Stimulated activated CD8-positive, alpha-beta memory T cell treated with anti-CD3 and anti-CD28 coated beads, Interleukin-7, amount 100 ng/mL, for 1 hour (primary cell): ENCODE measurements at places on chromosomes 13 and 19.
A peak's percentile ranks its signal among the peaks of the same experiment; 100 is the strongest.

DNA sequence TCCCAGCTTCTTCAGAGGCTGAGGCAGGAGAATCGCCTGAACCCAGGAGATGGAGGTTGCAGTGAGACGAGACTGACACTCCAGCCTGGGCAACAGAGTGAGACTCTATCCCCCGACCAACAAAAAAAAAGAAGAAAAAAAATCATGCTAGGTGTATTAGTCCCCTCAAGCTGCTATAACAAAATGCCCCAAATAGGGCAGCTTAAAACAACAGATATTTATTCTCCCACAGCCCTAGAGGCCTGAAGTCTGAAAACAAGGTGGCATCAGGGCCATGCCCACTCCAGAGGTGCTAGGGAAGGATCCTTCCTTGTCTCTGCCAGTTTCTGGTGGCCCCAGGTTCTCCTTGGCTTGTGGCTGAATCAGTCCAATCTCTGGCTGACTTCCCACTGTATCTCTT, 8.6 kb upstream of the EHD2 start:
- no peak for DNase-seq

DNA sequence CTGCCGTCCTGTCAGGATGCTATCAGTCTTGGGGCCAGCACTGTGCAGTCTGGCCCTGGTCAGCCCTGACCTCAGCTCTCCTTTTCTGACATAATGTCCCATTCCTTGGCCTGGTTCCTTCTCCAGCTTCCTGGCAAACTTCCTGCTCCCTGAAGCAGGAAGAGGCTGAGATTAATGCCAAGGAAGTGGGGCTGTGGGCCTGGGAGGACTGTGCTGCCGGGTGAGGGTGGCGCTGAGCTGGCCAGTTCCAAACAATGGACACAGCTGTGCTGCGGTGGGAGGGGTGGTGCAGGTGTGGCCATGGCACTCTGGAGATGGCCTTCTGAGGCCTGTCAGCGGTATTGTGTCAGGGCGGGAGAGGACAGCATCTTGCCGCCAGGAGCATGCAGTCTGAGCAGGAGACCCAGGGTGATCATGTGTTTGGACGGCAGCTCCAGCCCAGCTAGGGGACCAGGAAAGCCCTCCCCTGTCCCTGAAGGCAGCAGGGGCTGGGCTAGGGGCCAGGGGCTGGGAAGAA, 30.9 kb downstream of the TUBA3C start:
- no peak for DNase-seq

- no peak for DNase-seq
Measured at GRCh38 chr19:8095354-8095886, 42.9 kb downstream of the CCL25 start.

- no peak for DNase-seq
Measured at GRCh38 chr13:94656766-94657165, 55.1 kb downstream of the GPR180 start.

DNA sequence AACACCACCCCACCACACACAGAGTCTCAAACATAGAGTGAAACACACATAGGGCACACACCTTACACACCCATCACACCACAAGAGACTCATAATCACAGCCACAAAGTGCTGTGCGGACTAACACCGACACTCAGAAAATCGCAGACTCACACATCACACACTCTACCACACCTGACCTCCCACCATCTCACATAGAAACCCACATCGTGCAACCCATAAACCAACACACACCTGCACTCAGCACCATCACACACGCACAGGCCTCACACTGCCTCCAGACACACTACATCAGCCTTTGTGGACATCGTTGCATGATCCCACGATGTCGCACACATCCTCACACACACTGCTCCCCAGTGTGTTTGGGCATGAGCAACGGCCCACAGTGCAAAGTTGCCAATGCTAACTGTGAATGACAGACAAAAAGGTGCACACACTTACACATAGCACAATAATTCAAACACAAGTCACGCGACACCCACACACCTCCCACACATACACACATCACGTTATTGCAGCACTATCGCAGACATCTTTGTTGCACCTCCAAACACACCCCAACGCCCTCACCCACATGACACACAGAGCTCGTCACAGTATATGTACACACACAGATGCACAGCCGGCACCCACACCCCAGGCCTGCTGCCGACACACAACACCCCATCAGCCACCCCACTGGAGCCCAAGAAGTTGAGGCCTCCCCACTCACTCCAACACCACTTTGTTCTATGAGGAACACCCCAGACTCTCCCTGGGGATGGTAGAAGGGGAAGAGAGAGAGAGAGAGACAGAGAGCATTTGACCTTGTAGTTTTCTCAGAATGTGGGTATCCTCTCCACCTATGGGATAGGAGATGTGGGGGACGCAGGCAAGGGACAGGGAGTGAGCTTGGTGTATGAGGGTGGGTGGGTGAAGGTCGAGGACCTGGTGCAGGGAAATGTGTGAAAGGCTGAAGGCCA, 1.2 kb upstream of the ATP1A3 start:
- DNase-seq = no peak

GRCh38 chr19:46610851-46611770, 10.0 kb downstream of the CALM3 start:
- DNase-seq = no peak

DNA sequence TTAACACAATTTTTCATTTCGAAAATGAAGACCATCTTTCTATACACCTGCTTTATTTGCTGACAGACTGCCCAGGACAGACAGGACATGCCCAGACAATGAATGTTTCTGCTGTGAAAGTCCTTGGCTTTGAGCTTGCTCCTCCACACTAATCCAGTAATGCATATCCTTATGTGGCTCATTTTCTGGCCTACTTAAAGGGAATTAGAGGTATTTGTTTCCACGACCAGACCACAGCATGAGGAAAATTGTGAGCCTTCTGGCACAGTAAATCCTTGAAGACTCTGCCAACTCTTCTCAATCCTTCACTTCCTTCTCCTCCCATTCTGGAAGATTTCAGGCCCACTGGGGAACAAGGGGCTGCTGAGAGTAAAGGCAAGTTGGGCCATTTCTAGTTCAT, 25.7 kb downstream of the CCDC70 start:
- no peak for DNase-seq

DNA sequence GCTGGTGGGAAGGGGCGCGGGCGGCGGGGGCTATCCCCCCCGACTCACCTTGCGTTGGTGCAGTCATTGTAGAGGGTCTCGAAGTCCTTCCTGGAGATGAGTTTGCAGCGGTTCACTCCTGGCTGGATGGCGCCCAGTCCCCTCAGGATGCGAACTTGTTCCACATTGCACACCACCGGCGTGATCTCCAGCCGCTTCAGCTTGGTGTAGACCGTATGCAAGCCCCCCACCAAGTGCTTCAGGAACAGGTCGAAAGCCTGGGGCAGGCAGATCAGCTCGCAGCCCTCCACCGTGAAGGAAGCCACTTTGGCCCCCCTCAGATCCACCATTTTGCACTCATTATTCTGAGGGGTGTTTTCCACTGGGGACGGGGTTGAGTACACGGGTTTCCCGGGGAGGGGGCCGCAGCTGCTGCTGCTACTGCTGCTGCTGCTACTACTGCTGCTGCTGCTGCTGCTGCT, 1.1 kb downstream of the DACH1 start:
- no peak for DNase-seq

DNA sequence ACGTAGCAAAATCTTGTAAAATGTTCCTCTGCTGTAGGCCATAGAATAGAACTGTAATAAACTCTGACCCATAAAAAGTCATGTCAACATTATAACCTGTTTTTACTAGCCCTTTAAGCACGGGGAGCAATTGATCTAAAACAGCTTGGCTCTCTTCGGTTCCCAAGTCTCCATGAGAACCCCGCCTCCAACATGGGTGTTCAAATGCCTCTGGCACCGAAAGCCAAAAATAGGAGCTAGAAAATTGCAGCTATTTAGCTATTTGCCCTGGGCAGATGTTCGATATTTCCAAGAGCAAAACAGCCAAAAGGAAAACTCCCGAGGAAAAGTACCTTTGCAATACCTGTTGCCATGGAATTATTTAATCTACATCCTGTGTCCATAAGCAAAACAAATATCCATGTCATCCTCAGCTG, 563.1 kb downstream of the EFNB2 start:
- no peak for DNase-seq

DNA sequence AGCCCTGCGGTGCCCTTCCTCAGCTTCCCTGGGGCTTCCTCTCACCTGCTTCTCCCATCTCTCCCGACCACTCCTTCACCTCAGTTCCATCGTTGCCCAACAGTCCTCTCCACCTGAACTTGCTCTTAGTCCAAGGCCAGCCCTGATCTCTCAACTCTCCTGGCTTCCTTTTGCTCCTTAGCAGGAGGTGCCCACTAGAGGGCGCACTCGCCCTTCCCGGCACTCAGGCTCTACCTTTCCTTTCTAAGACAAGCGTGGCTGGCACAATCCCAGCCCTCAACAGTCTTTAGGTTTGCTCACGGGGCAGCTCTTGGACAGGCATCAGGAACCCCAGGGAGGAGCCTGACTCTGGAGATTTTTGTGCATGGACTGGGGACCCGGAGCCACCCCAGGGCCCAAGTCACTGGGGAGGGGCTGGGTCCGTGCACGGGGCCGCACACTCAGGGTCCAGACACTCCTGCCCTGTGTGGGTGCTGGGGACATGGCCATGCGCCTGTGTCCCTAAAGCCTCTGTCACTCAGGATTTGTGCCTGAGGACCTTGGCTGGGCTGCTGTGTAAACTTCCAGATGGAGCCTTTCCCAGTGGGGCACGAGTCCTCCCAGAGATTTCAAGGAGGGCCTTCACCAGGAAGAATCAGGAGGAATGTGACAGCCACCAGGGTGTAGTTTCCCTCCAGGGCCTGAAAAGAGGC, 12.1 kb upstream of the CEACAM8 start:
- DNase-seq = peak; percentile 13

DNA sequence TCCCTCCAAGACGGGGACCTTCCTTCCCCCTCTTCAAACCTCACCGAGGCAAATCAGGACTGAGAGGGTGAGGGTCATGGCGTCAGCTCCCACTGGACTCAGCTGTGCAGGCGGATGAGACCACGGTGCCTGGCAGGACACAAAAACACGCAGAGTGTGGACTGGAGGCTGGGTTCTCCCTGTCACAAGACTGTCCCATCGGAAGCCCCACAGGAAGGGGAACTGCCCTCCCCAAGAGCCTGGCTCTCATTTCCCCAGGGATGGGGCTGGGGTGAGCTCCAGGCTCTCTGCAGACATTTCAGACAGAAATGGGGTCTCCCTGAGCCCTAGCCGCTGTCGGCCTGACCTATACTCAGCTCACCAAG, at the start of gene LILRB5:
LILRB5 (minus strand) TSS at position 158 of the 365 bp plus-strand sequence; CDS start at position 78, 80 bp downstream.
- DNase-seq = no peak

GRCh38 chr13:71046360-71047079, 820.5 kb downstream of the DACH1 start:
- DNase-seq = no peak

GRCh38 chr19:54011507-54012211, 20.2 kb downstream of the CACNG6 start:
- no peak for DNase-seq

GRCh38 chr13:43328907-43329306, 305.5 kb downstream of the DNAJC15 start:
- no peak for DNase-seq

DNA sequence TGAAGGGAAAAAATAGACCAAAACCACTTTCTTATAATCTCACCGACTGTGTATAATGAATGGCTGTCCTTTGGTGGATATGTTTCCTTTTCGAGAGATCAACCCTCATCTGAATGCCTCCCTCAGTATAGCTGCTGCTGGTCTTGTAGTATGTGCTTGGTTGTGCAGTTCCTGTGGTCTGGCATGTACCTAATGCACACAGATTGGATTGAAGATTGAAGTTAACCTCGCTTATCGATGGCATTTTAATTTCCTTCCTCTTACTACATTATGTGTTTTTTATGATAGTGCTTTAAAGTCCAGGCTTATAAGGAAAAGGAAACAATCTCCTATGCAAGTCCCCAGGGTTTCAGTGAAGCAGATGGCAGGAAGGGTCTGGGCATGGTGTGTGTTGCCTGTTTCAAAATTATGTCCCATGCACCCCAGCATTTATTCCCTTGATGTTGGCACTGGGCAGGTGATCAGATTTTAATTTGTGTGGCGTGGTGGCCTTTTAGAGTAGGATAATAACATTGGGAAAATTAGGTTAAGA, 334.1 kb downstream of the SHISA2 start:
- no peak for DNase-seq

- no peak for DNase-seq
Measured at GRCh38 chr19:20367811-20368294, 197.7 kb downstream of the ZNF737 start.

GRCh38 chr19:40278361-40279035, 6.6 kb downstream of the AKT2 start:
- no peak for DNase-seq

DNA sequence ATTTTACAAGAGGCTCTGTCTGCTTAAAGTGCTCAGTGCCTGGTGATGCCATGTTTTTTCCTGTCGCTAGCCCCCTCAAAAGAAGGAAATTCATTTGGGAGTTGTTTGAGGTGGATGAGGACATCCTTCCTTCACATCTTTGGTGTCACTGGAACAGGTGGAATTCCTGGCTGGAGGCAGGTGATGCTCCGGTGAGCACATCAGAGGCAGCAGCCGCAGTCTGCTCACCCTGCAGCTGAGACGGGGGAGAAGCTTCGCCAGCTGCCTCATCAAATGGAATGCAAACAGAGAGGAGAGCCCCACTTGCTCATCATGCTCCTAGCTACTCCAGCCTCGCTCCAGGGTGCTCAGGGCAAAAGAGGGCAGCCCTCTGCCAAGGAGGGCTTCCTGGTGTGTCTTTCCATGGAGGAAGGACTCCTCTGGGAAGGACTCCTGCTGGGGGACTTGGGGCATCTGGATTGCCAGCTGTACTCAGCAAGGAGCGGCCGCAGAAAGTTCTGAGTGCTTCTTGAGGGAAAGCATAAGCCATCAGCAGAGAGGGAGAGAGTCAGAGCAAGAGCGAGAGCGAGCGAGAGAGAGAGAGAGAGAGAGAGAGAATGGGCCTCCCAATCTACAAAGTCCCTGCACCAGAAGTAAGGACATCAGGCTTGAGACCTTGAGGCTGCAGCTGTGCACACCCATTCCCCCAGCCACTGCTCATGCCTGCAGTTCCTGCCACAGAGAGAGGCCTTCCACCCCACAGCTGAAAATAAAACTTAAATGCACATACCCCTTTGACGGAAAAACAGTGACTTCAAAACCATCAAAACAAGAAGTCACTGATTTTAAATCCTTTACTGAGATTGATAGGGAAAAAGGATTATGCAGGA, 74.3 kb upstream of the UBL3 start:
- no peak for DNase-seq
